Caco-2 (cell line): ENCODE measurements at places on chromosomes 13 and 19. TPM values are rescaled to one million over a fixed set of nuclear protein-coding genes. Genes with fewer than 3 reads are reported as not detected.

DNA sequence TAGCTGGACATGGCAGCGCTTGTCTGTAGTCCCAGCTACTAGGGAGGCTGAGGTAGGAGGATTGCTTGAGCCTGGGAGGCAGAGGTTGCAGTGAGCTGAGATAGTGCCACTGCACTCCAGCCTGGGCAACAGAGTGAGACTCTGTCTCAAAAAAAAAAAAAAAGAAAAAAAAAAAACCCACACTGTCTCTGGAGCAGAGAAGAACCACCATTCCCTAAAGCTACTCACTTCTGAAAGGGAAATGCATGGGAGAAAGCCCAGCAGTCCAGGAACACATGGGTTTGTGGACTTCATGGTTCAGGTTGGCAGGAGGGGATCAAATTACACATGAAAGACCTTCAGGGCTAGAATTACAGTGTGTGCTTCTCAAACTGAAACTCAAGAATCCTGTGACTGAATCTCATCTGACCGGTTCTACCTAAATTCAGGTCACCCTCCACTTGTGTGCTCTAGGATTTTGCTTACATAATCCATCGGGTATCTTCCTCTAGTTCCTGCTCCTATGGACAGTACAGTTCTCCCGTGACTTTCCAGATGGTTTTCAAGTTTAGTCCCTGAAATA, 30.2 kb upstream of the CPB2 start:
- peak; percentile 84 for DNase-seq
- H3K36me3 ChIP-seq: no peaks in the 10 kb centered on the region
- no peaks in the 10 kb centered on the region for H3K27me3 ChIP-seq
- H3K27ac ChIP-seq: peak overlapping the region; percentile 77
- H3K4me3 ChIP-seq: no peak overlapping the region

GRCh38 chr13:104632736-104633135, 1566.5 kb upstream of the SLC10A2 start:
- H3K36me3 ChIP-seq: no peaks in the 10 kb centered on the region
- DNase-seq: no peak
- H3K27me3 ChIP-seq: no peaks in the 10 kb centered on the region

- no peaks in the 10 kb centered on the region for H3K36me3 ChIP-seq
- H3K27me3 ChIP-seq: no peaks in the 10 kb centered on the region
- peaks cover 50% of the 10 kb centered on the region for H3K4me1 ChIP-seq
- H3K4me3 ChIP-seq: no peak overlapping the region
Measured at GRCh38 chr13:49836516-49836915, 44.0 kb upstream of the KPNA3 start.

GNA15 gene
- not detected in 2 replicates for total RNA-seq
